IMR-90 (cell line): ENCODE measurements at places on chromosomes 2 and 18. TPM values are rescaled to one million over a fixed set of nuclear protein-coding genes. Genes with fewer than 3 reads are reported as not detected.

NXPH2 gene
- not detected in 2 replicates for total RNA-seq

TNFRSF11A gene
- total RNA-seq = under 0.01 TPM in 1 of 2 replicates, not detected in the other

VWA3B gene
- total RNA-seq = not detected in 2 replicates

PROKR1 gene
- not detected in 2 replicates for total RNA-seq

CAPN14 gene
- total RNA-seq = under 0.01 TPM in 2 replicates

TLX2 gene
- not detected in 2 replicates for total RNA-seq

LYG2 gene
- not detected in 2 replicates for total RNA-seq

PSMA8 gene
- not detected in 2 replicates for total RNA-seq

SP140 gene
- 1.1 and 1.4 TPM in 2 replicates for total RNA-seq

SLC4A5 gene
- total RNA-seq = 0.18 TPM in 1 of 2 replicates, not detected in the other

EFHD1 gene
- total RNA-seq = not detected in 2 replicates

SH3BP4 gene
- 112 and 122 TPM in 2 replicates for total RNA-seq

ALLC gene
- not detected in 2 replicates for total RNA-seq

AGXT gene
- not detected in 2 replicates for total RNA-seq

FASTKD2 gene
- total RNA-seq = 50.4 and 70.3 TPM in 2 replicates

HNMT gene
- total RNA-seq = 12.2 and 14.2 TPM in 2 replicates

CNTNAP5 gene
- total RNA-seq = not detected in 2 replicates

GREB1 gene
- total RNA-seq = not detected in 2 replicates

KCTD1 gene
- 4.7 and 5.0 TPM in 2 replicates for total RNA-seq

COX5B gene
- total RNA-seq = 140 and 148 TPM in 2 replicates

IL37 gene
- not detected in 2 replicates for total RNA-seq

CCDC138 gene
- 2.9 and 6.1 TPM in 2 replicates for total RNA-seq

RSAD2 gene
- not detected in 2 replicates for total RNA-seq

NMS gene
- total RNA-seq = not detected in 2 replicates

GLB1L gene
- total RNA-seq = 3.6 and 4.1 TPM in 2 replicates

MEIS1 gene
- 157 and 209 TPM in 2 replicates for total RNA-seq

MBD2 gene
- total RNA-seq = 9.7 and 27.5 TPM in 2 replicates

DNER gene
- under 0.01 TPM in 2 replicates for total RNA-seq

ZSWIM2 gene
- 0.28 TPM in 1 of 2 replicates, not detected in the other for total RNA-seq

MC2R gene
- total RNA-seq = not detected in 2 replicates

FSHR gene
- total RNA-seq = not detected in 2 replicates

LRATD1 gene
- 0.18 and 0.28 TPM in 2 replicates for total RNA-seq

CLEC4F gene
- total RNA-seq = not detected in 2 replicates

SRD5A2 gene
- not detected in 2 replicates for total RNA-seq

AQP4 gene
- not detected in 2 replicates for total RNA-seq

CD28 gene
- not detected in 2 replicates for total RNA-seq

IFIH1 gene
- 1.4 and 2.2 TPM in 2 replicates for total RNA-seq

RAB6D gene
- total RNA-seq = not detected in 2 replicates

GCG gene
- total RNA-seq = not detected in 2 replicates

FRZB gene
- total RNA-seq = 0.18 and 0.28 TPM in 2 replicates

GPR155 gene
- 3.4 and 4.4 TPM in 2 replicates for total RNA-seq
